Spleen (tissue), 13 donors: ENCODE measurements at places on chromosomes 1 and 21. TPM values are rescaled to one million over a fixed set of nuclear protein-coding genes. Genes with fewer than 3 reads are reported as not detected.

FAM72C gene
- 0.57 TPM for total RNA-seq

BEND5 gene
- 17.8 TPM for total RNA-seq

DNA sequence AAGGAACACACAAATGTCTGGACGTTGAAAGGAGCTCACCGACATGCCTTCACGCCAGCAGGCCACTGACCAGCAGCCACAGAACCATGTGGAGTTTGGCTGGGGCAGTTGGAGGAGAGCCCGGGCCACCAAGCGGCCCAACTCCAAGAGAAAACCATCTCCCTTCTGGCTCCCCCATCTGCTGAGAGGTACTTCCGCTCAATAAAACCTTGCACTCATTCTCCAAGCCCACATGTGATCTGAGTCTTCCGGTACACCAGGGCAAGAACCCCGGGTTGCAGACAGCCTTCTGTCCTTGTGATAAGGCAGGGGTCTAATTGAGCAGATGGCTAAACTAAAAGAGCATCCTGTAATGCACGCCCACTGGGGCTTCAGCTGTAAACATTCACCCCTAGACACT is 24.4 kb downstream of the RGS4 start:
- DNase-seq = no peak

- DNase-seq = no peak
These were observed 101.4 kb downstream of the PBX1 start for GRCh38 chr1:164660412-164660772.

- no peak for DNase-seq
These were observed 149.0 kb upstream of the RAB4A start for GRCh38 chr1:229121845-229122436.
